ENCODE measurements at places on chromosomes 3 and 15.

GRCh38 chr3:111895071-111895470, 36.0 kb downstream of the PHLDB2 start:
- no peak for DNase-seq

DNA sequence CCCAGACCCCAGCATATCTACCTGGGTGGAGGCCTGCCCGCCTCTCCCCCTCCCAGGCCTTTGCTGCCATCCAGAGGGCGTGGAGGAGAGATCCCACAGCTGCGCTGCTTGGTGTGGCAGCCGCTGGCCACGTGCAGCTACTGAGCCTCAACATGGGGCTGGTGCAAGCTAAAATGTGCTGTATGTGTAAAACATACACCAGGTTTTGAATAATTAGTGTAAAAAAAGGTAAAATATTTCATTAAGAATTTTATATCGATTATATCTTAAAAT, 95.8 kb downstream of the SEC22A start:
- no peak for DNase-seq

- DNase-seq: no peak
Observed at GRCh38 chr3:183904833-183905780, 20.4 kb upstream of the PARL start.

GRCh38 chr3:12953201-12953995, 112.0 kb upstream of the RPL32 start:
- no peak for DNase-seq

DNA sequence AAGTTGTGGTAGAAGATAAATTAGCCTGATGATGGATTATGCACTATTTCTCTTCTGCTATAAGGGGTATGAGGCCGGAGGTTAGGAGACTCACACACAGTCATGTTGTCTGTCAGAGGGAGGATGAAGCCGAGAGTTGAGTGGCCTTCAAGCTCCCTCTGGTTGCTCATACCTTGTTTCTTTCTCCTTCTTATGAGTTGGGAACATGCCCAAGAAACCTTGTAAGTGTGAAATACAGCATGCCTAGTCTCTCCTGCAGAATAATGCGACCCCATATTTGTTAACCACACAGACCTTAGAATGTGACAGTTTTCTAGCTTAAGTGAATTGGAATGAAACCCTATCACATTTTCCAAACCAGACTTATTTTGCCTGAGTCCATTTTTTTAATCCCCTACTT, 366.7 kb downstream of the PTPRG start:
- DNase-seq: no peak

- no peak for DNase-seq
Observed at GRCh38 chr3:184354121-184354728, 7.2 kb downstream of the CLCN2 start.

DNA sequence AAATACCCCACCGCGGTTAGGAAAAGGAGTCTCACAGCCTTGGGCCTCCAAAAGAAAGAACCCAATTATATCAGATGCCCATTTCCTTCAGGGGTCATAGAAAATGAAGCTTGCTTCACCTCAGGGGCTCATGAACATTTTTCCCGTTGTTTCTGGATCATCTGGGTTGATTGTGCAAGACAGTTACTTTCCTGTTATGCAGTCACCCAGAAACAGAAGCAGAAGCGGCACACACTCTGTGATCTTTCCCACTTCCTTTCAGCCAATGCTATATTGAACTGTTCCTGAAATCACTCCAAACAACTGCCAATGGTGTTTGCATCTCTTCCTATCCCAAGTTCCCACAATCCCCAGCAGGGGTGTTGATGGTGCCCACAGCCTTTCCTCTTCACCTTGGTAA, 295.6 kb upstream of the RASGRP1 start:
- no peak for DNase-seq

GRCh38 chr15:92809880-92810361, 90.2 kb upstream of the CHD2 start:
- DNase-seq: no peak

- no peak for DNase-seq
Observed at GRCh38 chr3:130658678-130659077, 88.0 kb downstream of the PIK3R4 start.

DNA sequence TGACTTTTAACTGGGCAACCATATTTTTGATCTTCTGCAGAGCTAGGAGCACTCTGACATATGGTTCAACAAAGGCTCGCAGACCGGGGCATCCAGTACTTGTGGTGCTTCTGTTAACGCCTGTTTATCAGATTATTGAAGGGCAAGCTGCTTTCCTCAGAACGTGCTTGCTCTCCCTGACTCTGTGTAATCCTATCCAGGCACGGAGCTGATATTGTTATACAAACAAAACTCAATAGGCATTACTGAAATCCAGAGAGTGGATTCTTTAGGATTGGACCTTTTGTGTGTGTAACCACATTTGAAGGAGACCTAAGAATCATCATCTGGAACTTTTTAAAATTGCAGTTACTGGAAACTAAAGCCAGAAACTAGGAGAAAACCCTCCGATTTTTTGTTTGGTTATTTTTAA, 246.5 kb downstream of the PTPRG start:
- DNase-seq: no peak

- no peak for DNase-seq
Observed at GRCh38 chr3:179852142-179852905, 184.4 kb downstream of the PEX5L start.

GRCh38 chr3:84600703-84601225, 358.0 kb upstream of the CADM2 start:
- DNase-seq: no peak

- DNase-seq: no peak
Observed at GRCh38 chr3:33277193-33277882, at the start of gene FBXL2. TSS of gene FBXL2 (plus strand) at chr3:33277442. CDS start at chr3:33277513, 71 bp downstream.

GRCh38 chr3:3201611-3202010, 22.1 kb upstream of the CRBN start:
- DNase-seq: no peak

DNA sequence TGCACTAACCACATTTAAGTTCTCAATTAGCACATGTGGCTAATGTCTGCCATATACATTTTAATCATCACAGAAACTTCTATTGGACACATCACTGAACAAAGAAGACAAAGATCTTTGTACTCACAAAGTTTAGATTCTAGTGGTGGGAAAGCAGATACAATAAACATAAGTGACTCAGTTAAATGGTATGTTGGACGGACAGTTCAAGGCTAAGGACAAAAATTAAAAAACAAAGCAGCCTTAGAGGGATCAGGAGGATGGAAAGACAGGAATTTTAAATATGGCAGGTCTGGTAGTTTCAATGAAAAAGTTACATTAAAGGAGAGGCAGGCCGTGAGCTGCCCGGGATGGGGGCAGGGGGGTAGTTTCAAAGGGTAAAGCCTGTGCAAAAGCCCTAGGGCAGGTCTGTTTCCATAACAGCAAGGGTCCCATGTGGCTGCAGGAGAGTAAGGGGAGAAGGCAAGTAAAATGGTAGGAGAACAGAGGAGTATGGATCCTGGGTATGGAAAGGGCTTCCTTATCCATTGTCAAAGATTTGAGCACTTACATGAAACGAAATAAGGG, 220.7 kb downstream of the FHIT start:
- DNase-seq: no peak

DNA sequence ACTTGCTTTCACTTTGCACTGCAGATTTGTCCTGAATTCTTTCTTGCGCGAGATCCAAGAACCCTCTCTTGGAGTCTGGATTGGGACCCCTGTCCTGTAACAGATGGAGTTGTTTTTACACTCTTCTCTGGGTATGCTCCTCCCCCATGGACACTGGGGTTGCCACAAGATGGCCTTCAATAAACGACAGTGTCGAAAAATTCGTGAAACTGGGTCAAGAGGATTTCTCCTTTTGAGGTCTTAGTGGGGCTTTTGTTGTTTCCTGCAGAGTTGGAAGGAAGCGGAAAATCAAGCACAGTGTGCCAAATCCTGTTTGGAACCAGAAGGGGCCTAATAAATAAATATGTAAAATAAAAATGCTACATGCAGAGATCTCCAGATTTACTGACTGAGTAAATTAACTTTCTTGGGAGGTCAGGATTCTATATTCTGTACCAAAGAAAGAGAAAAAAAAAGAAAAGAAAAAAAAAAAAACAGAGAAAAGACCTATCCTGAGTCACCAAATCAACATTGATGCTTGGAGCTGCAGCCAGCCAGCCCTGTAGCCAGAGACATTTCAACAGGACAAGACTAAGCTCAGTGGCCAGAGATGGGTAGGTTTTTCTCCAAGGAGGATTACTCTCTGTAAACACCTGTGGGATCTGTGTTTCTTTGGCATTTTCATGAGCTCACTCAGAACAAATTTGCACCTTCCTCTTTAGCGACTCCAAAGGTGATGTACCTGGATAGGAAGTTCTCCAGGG, 24.8 kb downstream of the CCDC80 start:
- DNase-seq: no peak

DNA sequence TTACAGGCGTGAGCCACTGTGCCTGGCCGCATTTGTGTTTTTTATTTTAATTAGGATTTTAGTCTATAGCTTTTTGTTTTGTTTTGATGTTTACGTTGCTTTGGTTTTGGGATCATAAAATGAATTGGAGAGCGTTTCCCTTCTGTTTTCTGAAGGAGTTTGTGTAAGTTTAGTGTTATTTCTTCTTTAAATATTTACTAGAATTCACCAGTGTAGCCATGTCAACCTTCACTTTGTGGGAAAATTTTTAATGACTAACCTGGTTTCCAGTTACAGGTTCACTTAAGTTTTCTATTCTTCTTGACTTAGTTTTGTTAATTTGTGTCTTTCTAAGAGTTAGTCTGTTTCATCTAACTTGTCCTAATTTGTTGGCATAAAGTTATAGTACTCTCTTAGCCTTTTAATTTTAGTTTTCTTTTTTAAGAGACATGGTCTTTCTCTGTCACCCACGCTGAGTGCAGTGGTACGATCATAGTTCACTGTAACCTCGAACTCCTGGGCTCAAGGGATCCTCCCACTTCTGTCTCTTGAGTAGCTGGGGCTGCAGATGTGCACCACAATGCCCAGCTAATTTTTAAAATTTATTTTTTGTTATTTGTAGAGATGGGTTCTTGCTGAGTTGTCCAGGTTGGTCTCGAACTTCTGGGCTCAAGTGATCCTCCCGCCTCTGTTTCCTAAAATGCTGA, 61.0 kb downstream of the CHD2 start:
- DNase-seq: no peak

GRCh38 chr15:55247311-55247710, 42.3 kb downstream of the RAB27A start:
- no peak for DNase-seq

DNA sequence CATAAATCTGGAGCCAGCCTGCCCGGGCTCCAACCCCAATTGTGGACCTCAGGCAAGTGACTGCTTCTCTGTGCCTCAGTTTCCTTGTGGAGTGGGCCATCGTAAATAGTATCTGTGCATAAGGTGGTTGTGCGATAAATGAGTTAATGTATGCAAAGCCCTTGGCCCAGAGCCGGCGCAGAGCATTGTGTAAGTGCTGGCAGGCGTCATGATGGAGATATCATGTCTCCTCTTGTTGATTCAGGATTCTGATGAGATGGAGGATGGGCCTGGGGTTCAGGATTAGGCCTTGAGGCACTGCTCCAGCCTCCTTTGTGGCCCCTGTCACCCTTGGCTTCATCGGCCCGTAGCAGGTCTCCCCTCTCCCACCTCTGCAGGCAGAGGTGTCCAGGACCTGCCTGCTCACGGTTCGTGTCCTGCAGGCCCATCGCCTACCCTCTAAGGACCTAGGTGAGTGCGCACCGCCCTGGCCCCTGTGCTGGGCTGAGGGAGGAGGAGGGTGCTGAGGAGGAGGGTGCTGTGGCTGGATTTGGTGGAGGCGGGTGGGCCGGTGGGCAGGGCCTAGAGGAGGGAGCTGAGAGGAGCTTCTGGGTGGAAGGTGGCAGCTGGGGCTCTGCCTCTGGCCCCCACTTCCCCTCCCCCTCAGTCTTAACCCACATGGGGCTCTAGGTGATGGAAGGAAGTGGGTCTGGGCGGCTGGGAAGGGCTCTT, 1.3 kb downstream of the PLA2G4B start:
- DNase-seq: no peak

DNA sequence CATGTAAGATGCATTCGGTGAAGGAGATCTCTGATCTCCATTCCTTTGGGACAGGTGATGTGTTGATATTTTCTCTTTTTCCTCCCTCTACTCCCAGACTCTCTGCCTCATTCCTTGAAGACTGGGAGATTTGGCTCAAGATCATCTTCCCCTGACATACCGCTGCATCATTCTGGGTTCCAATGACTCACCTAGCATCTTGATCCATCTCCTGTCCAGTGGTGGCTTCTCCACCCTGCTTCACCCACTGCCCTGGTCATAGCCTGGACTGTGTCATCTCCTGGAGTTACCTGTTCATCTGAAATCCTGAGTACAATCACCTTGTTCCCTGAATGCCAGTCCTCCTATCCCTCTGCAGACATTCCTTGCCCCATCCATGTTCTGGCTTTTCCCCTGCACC, 57.4 kb upstream of the TRAK1 start:
- DNase-seq: no peak

DNA sequence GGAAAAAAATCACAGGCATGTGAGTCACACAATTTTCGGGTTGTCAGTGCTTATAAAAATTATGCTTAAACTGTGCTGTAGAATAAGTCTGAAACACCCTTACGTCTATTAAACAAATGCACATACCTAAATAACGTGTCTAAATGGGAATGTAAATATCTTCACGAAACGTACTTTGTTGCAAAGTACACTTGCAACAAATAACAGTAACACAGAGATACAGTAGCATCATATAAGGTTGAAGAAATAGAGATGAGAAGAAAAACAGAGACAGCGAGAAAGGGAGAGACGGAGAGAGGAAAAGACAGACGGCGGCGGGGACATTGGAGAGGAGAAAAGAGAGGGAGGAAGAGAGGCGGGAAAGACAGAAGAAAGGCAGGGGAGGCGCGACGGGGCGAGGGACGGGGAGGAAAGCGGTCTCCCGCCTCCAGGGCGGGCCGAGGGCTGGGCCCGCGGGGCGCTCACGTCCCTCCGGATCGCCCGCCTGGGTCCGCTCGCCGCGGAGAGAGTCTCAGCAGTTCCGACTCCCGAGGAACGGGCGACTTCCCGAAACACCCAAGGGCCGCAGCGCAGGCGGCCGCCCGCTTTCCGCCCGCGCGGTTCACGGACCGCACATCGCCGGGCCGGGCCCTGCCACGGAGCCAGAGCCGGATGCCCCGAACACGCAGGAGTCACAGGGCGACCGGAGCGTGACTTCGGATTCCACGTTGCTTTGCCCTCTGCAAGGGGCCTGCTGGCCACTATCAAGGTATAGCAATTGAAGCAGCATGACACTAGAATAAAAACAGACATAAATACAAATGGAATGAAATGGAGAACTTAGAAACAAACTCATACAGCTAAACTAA, 153.4 kb downstream of the LMLN start:
- no peak for DNase-seq

GRCh38 chr3:117019082-117019713, 309.6 kb downstream of the TUSC7 start:
- no peak for DNase-seq

GRCh38 chr3:59620325-59620724, 570.5 kb upstream of the CFAP20DC start:
- no peak for DNase-seq

All from activated CD4-positive, alpha-beta T cell treated with anti-CD3 and anti-CD28 coated beads, Interleukin-2, amount 50 U/mL, for 24 hours (primary cell).